IMR-90 (cell line): ENCODE measurements at places on chromosomes 6 and 20. TPM values are rescaled to one million over a fixed set of nuclear protein-coding genes. Genes with fewer than 3 reads are reported as not detected.

- no peak for DNase-seq
Observed at GRCh38 chr6:79138146-79138545, 60.1 kb upstream of the PHIP start.

DNA sequence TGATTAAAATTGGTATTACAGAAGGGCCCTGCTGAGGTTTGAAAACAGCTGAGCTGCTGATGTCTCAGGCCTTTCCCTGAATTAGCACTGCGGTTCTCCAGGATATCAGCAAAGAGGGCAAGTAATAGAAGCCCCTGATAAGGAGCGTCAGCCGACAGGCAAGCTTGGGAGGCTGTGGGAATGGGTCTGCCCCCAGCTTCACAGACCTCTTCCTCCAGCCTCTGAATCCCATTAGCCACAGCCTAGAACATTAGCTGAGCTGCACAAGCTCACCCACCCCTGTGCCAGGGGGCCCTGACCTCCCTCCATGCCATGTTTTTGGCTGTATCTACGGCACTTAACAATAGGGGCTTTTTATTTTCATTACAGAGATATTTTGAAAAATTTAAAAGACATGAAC is 59.9 kb downstream of the VAPB start:
- no peak for DNase-seq

DNA sequence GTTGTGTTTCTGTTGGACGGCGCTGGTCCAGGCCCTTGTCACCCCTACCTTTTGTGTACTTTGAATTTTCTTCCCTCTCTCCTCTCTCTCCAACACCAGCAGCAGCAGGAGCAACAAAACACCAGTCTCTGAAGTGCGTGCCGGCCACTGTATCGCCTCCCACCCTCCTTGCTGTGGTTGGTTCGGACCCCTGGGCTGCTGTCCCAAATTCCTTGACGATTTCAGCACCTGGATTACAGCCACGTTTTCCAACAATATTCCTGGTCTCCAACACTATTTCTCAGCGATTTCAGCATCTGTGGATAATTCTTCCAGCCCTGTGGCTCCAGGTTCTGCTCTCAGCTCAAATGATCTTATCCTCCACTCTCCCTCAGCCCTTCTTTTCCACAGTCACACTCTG is 11.8 kb downstream of the MAS1 start:
- DNase-seq, result no peak

GRCh38 chr20:48186447-48186846 is 401.2 kb upstream of the SULF2 start:
- peak; percentile 26 for DNase-seq

The SYNDIG1 gene
- not detected in 2 replicates for polyA plus RNA-seq

GRCh38 chr6:18362058-18362561 is 25.0 kb upstream of the RNF144B start:
- DNase-seq, result peak; percentile 98

DNA sequence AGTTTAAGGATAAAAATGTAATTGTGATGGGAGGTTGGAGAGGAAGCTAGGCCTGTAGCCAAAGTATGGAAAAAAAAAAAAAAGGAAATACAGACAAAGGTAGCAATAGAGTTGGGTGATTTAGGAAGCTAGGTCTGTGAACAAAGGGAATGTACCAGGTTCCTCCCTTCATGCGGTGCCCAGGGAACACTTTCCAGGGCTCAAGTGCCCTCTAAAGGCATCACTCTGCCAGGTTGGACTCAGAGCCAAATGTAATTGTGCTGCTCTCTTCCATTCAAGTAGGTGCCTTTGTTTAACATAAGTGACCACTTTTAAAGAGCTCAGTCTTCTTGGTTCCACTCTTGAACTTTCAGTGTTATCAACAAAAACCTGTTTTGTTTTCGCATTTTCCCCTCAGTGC is 159.7 kb upstream of the AHI1 start:
- DNase-seq, result no peak

DNA sequence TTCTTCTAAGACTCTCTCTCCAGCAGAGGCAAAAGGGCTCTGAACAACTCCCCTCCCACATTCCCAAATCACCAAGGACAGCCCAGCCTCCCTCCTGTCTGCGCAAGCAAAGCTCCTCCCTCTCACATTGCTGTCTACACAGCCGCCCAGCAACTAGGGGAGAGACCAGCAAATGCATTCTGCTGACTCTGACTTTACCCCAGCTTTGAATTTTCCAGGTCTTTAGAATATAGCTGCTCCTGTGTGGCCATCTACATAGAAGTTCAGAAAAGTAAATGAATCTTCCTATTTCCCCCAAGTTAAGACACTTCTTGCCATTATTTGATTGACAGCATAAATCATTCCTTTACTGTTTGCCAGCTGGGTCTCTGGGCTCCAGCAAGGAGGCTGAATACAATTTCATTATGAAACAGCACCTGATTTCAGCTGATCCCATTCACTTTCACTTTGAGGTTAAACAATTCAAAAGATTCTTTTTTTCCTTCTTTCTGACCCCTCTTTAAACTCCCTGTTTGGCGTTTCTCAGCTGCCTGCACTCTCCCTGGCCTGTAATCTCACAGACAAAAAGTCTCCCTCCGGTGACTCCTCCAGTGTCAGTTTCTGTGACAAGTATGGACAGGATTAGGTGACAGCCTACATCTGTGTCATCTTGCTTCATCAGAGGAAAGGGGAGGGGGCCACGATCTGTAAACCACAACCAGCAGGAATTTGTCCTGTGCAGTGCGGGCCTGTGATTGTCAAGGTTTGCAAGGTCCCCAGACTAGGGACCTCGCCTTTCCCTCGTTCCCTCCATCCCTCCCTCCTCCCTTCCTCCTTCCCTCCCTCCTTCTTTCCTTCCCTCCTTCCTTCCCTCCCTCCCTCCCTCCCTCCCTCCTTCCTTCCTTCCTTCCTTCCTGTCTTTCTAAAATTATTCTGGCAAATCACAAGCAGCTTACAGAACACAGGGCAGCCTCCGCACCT is 205.6 kb upstream of the RIN2 start:
- peak; percentile 3 for DNase-seq

DNA sequence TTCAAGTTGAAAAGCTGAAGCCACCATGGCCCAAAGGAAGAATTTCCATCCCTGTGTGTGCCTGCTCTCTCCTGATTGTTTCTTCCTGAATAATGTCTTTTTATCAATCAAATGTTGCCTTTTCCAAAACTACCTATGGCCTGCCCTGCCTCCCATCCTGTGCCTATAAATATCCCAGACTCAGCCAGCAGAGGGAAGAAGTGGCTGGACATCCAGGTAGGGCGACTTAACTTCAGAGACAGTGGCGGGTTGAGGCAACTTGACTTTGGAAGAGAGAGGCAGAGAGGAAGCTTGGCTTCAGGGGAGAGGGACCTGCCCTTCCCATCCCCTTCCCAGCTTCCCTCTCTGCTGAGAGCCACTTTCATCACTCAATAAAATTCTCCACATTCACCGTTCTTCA is 133.0 kb downstream of the LCA5 start:
- no peak for DNase-seq

The WFDC10B gene
- polyA plus RNA-seq, result not detected in 2 replicates

DNA sequence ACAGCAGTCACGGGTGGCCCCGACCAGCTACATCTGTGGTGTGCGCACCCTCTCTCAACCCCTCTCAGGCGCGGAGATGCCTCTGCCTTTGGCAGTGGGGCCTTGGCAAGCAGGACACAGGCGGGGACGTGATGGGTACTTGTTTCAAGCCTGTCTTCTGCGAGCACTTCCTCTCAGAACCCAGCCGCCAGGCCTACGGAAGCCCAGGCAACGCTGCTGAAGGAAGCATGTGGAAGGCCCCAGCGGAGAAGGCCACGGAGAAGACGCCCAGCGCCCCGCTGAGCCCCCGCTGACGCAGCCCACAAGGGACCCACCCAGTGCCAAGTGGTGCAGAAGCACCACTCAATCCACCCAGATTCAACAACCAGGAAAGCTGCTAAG is 13.0 kb downstream of the SERPINB6 start:
- no peak for DNase-seq

The MRPS18A gene
- 56.6 and 56.8 TPM in 2 replicates for polyA plus RNA-seq
